GM12891 (cell line): ENCODE measurements at places on chromosomes 7 and 10.

- no peak for DNase-seq
Observed at GRCh38 chr10:112362833-112363232, 11.1 kb upstream of the ACSL5 start.

GRCh38 chr10:69807696-69808095, 6.0 kb downstream of the COL13A1 start:
- no peak for DNase-seq

- DNase-seq = no peak
Observed at GRCh38 chr7:28166982-28167715, 13.4 kb downstream of the JAZF1 start.

DNA sequence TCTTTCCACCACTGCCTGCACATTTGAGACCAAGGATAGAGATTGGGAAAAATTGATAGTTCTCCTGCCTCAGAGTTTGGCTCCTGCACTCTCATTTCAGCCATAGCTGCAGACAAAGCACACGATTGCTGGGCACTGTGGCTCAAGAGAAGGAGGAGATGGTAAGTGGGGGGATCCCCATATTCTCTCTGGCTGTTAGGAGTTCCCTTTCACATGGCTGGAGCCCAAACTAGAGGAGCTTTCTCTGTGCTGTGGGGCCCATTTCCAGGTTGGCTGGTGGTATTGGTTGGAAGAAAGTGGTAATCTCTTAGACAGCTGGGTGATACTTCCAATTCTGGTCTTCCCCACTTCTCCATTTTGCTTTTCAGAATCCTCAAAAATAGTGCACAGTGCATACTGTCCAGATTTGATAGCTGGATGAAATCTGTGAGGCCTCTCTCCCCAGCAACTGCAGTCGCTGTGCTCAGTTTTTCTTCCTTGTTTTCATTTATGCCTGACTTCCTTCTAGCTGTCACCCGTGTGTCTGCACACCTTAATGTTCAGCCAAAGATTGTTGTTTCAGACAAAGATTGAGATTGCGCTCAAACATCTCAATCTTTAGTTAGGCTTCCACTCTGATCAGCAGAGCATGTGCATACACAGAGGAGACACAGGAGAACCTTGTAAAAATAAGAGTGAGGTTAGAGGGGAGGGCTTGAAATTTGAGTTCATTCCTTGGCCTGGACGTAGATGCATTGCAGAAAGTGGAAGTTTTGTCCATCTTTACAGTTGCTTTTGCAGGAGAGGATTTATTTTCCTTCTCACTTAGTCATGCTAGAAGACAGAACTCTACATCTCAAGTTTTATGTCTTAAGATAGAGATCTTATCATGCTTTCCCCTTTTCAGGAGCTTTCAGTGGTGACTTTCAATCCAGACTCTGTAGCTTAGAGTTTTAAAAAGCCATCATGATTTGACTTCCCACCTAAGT, 28.6 kb downstream of the RABGEF1 start:
- DNase-seq = no peak

DNA sequence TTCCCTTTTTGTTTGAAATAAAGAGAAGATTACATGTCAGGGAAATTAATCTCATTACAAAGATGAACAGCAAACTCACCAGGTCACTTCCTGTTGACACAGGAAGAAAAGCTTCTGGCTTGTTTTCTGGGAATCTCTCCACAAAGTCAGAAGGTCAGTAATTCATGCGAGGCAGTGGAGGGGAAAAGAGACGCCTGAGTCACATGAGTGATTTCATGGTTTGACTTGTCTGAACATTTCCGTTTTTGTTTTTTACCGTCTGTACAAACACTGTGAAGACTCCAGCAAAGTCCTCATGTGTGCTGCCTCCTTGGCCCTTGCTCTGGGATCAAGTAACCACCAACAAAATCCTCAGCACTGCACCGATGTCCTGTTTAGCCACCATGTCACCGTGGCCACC, 2.5 kb upstream of the HABP2 start:
- no peak for DNase-seq

- no peak for DNase-seq
Observed at GRCh38 chr10:86673827-86674581, 5.7 kb downstream of the LDB3 start.

- no peak for DNase-seq
Observed at GRCh38 chr10:69349542-69349888, 67.2 kb downstream of the TACR2 start.

- no peak for DNase-seq
Observed at GRCh38 chr10:21687266-21688008, 153.4 kb downstream of the MLLT10 start.

DNA sequence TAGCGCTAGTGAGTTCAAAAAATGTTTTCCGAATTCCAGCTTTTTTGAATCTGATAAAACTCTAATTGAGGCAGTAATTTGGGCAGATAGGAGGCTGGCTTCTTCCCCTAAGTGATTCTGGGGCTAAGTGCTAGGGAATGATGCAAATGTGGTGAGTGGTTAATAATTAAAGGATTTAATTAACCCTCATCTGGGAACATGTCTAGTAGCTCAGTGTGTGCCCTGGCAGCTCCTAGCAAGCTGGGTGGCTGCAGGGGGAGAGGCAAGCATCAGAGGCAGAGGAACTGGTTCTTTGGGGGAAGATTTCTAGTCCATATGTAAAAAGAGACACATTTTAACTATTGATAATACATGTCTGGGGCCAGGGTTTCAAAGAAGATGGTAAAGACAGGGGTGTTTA, 354.5 kb downstream of the WDR11 start:
- DNase-seq = no peak
